ENCODE measurements at places on chromosomes 2 and 18.

GRCh38 chr2:67666386-67667053, 269.4 kb downstream of the ETAA1 start:
- DNase-seq: no peak

GRCh38 chr18:45111502-45111848, 430.8 kb downstream of the SETBP1 start:
- DNase-seq: no peak

DNA sequence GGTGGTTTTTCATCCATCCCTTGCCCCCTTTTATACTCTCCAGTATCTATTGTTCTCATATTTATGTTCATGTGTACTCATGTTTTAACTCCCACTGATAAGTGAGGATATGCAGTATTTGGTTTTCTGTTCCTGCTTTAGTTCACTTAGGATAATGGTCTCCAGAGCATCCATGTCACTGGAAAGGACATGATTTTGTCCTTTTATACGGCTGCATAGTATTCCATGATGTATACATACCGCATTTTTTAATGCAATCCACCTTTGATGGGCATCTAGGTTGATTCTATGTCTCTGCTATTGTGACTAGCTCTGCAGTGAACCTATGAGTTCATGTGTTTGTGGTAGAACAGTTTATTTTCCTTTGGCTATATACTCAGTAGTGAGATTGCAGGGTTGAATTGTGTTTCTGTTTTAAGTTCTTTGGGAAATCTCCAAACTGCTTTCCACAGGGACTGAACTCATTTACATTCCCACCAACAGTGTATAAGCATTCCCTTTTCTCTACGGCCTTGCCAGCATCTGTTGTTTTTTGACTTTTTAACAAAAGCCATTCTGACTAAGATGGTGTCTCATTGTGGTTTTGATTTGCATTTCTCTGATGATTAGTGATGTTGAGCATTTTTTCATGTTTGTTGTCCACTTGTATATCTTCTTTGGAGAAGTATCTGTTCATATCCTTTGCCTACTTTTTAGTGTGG, 420.2 kb downstream of the THSD7B start:
- DNase-seq: no peak

DNA sequence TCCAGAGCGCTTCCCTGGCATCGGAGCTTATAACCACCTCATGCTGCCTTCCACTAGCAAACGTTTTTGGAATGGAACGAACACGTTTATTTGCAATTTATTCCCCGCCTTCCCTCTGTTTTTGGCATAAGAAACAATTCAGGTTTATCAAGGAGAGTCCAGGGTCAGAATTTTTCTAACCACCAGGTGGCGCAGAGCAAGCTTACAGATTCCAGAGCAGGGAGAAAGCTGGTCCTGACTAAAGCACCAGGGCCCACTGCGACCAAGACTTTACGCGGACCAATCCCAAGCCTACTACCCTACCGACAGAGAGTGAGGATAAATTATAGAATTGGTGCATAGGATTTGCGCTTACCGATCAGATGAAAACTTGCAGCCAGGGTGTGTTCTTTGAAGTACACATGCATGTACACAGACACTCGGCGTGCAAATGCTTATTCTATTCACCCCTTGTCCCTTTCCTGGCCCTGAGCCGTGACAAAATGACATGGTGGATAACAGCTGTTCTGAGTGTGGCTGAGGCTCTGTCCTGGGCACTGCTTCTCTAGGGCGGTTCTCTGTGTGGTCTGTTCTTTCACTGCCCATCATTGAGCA, 34.7 kb downstream of the NAPG start:
- DNase-seq: peak; percentile 73

DNA sequence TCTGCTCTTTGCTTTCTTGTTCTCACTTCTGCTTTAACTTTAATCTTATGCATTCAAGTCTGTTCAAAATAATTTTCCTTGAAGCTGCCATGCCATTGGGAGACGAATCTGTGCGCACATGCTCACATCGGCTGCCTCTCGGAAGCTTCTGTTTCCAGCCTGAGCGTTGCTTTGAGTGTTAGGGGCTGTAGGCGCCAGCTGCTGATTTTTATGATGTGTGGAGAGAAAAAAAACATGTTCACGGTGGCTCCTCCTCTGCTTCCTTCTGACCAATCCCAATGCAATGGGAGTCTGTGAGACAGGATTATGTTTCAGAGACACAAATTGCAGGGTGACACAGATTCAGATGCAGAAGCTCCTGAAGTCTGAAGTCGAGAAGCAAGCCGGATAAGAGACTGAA, at the start of gene MC4R:
Gene MC4R (minus strand): TSS at position 180 of the 400 bp plus-strand sequence. CDS start 426 bp downstream, outside the sequence.
- peak; percentile 2 for DNase-seq

GRCh38 chr2:106667478-106668070, 180.4 kb downstream of the CD8B2 start:
- no peak for DNase-seq

DNA sequence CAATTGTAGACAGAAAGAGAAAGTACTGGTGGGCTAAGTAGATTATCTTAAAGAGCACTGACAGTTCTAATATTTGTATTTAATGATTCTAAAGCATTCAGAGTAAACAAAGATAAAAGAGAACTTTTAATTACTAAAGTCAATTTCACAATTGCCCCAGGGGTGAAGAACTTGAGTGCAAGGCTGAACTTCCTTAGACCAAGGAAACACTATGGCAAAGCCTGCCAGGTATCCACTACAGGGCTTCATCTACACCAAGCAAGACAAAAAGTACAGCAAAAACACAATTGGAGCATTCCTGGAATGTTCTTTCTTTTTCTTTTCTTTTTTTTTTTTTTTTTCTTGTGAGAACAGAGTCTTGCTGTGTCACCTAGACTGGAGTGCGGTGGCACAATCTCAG, 46.9 kb upstream of the NDUFV2 start:
- no peak for DNase-seq

DNA sequence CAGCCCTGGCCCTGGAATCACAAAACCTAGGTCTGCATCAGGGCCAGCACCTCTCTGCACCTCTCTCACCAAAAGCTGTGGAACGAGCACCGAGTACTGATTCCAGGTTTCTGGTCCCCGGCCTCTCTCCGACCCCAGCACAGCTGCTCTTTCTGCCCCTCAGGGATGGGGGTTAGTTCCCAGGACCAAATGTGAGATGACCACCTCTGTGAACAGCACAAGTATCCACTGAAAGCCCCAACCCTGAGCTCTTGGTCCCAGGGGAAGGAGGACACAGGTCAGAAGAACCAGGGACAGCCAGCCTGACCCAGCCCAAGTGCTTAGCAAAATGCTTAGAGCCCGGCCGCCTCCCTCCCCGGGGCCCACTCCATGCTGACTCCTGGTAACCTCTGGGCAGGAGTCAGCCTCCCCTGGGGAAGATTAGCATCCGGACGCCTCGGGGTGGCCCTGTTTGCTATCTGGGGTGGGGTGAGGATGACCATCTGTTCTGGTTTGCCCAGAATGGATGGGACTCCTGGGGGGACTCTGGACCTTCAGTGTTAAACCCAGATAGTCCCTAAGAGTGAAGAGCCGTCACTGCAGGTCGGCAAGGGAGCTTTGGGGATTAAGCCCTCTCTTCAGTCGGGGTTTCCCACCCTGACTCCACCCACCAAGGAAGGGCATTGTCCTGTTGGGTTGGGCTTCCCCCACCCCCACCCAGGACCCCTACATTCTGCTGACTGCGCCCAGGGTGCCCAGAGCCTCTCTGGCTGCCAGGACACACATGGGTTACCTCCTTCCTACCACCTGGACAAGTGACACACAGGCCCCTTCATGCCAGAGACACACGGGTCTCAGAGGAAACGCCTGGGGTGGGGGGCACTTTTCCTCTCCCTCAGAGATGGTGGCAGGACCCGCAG, 9.4 kb upstream of the GPR55 start:
- DNase-seq: no peak

- peak; percentile 28 for DNase-seq
Measured at GRCh38 chr2:159072795-159073194, 104.4 kb downstream of the TANC1 start.

DNA sequence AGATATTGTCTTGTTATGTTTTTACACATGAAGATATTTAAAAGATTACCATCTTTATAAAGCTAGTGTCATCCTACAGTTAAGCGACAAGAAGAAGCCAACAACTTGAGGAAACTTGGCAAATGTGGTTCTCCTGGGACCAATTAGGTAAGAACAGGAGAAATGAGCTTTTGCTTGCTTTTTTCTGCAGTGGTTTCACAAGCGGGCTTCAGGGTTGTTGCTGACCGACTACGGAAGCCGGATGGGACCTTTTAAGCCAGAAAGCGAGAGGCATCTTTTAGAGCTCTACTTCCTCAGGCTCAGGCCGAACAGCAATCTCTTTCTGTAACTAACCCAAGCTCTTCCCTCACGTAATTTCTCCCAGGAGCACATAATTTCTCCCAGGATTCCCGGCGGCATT, 256.5 kb downstream of the CNTNAP5 start:
- no peak for DNase-seq

DNA sequence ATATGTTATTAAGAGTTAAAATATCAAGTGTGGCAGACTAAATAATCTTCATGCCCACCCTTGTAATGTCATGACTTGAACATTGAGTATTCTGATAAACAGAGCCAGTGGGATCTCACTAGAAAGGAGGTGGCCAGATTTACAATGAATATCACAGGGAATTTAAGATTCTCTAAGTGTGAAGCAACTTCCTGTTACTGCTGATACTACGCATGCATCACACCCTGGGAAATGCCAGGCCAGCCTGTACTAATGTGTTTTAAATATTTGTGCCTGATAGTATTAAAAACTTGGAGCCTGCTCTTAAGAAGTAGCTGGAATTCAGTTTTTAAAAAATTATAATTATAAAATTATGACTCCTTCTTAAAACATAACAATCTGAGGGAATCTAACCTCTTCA, 148.3 kb downstream of the LAMA3 start:
- peak; percentile 32 for DNase-seq

GRCh38 chr2:192124571-192124970, 70.2 kb downstream of the TMEFF2 start:
- no peak for DNase-seq

- DNase-seq: no peak
Measured at GRCh38 chr2:138447889-138448570, 53.5 kb upstream of the SPOPL start.

DNA sequence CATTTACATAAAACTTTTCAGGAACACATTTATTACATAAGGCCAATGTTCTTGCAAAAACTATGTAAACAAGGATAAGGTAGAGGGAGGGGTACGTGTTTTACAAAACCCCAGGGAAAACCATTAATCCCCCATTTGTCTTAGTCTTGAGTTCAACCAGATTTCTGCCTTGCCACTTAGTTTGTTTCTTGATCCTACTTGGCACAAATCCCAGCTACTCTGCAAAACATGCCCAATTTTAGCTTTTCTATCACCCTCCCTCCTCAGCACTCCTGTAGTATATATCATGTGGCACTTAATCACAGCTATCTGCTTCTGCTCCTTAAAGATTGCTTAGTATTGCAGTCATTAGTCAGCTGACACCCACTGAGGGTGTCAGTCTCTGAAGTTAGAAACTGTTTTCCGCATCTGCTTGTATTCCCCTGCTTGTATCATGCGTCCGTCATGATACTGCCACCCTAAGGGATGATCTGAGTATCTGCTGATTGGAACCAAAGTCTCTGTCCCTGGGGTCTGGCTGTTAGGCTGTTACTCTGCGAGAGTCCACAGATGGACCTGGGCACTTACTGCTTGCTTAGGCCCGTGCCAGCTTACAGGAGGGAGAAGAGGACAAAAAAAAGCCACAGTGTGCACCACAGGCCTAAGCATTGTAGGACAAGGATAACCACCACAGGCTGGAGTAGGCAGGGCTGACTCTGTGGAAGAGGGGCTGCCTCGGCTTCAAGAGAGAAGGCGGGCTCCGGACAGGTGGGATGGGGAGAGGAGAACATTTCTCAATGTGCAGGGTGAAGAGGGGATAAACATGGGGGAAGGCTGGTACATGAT, 82.2 kb downstream of the EPAS1 start:
- no peak for DNase-seq

DNA sequence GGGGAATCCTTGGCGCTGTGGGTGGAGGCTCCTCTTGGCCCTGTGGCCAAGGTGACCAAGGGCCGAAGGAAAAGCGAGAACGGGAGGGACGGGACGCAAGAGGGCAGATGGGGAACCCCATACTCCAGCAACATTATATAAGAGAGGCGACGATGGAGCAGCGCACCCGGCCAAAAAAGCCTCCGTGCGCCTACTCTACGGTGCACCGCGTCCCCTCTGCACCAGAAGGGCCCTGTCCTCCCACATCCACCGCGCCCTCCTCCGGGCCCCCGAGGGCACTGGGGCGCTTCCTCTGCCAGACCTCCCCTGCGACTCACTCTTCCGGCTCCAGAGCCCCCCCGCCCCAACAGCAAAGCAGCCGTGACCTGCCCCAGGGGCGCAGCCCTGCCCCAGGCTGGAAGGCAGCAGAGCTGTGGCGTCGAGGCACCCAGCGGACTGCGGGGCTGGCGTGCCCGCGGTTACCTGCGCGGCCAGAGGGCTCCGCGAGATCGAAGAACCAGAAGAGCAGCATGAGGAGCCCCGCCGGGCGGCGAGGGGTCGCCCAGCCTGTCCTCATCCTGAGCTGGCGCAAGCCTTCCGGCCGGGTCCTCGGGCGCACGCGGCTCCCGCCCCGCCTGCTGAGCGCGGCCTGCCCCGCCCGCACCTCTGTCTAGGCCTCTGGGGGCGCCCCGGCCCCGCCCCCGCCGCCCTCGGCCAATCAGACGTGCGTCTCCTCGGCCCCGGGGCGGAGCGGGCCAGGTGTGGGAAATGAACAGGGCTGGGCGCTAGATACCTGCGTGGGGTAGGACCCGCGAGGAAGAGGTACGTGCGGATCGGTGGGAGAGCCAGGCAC, 106.3 kb upstream of the CD302 start:
- no peak for DNase-seq

DNA sequence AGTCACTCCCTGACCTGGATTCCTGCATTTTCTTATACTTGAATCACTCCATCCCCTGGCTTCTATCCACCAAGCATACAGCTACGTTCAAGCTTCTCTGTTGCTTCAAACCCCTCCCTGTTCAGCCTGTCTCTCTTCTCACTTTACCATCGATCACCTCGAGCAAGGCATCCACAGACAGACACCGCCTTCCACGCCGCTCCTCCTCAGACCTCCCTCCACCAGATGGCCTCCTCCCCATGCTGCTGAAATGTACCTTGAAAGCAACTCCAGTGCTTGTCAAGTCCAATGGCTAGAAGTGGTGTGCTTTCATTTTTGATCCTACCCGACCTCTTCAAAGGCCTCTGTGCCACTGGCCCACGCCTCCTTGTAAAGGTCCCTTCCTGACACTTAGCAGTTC, 131.3 kb upstream of the ACAA2 start:
- DNase-seq: no peak

DNA sequence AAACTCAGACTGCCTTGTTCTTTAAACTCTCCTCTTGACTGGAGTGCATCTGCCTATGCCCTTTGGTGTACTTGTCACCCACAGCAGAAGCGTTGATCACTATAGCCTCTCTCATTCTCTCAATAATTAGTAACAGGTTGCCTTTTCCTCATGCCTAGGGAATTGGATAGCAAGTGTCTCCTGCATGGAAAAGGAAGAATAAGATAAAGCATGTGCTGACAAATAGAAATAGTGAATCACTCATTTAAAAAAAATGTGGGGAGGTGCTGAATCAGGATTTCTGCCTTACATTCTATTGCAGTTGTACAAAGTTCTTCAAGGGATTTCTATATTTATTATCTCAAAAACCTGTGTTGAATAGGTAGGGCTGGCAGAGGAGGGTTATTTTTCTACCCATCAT, 323.0 kb downstream of the TXNL1 start:
- DNase-seq: no peak

All from hepatic stellate cell (primary cell).